ENCODE measurements at places on chromosomes 16 and 17.

DNA sequence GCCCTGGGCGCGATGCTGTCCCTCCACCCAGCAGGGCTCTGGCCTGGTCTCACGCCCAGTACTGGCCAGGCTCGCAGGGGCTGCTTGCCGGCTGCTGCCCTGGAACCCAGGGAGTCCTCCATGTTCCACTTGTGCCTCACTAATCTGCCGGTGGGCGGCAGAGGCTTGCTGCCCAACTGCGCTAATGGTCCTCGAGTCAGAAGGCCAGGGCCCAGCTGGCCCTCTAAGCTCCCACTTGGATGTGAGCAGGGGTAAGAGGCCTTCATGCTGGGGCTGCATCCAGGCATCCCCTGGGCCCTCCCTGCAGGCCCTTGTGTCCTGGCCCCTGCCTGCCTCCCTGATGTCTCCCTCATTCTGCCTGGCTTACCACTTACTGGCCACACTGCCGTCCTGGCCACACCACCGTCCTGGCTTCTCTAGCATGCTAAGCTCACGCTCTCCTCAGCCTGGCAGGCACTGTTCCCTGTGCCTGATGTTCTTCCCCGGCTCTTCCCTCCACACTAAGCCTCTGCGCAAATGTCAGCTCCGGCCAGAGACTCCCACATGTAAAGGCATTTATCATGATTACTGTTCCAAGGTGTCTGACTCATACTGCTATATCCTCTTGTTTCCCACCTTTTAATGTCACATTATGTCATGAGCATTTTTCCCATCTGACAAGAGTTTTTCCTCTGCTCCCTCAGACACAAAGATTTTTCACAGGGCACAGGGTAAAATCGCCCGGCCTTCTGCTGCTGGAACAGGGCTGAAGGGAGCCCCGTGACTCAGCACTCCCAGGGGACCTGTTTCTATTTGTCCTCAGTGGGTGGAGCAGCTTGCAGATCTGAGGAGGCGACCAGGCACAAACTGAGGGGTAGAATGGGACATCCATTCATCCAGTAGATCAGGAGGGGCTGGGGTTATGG is 15.9 kb downstream of the B9D1 start:
- DNase-seq = no peak

DNA sequence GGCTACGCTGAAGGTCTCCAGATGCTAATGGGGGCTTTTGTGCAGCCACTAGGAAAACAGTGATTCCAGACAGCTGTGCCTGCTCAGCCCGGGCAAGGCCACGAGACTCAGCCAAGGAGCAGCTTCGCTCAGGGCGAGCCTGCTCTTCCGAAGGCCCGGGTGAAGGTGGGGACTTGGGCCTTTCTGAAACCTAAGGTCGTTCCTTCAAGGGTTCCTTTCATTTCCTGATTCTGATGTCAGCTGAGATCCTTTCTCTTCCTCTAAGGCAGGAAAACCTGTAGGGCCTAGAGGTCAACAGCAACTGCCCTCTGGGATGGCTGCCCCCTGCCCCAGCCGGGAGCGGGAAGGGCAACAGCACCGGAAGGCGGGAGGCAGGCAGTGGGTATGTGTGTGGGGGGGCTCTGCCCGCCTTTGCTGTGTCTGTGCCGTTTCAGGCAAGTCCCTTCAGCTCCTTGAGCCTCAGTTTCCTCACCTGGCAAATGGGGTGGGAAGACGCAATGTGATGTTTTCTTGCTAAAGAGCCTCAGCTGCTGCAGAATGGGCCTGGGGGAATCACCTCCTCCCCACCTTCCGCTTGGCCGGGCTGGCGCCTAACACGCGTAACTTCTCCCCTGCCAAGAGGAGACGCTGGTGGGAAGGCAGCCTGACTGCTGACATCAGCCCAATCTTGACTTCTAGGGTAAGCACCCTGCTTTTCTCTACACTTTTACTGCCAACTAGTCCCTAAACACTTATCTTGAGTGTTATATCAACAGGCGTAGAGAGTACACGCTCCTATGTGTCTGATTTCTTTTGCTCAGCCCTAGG is 32.8 kb downstream of the IRF8 start:
- DNase-seq = no peak

- no peak for DNase-seq
These were observed 29.5 kb upstream of the RPH3AL start for GRCh38 chr17:381941-382643.

- no peak for DNase-seq
These were observed 3.5 kb upstream of the C17orf107 start for GRCh38 chr17:4895657-4896331.

DNA sequence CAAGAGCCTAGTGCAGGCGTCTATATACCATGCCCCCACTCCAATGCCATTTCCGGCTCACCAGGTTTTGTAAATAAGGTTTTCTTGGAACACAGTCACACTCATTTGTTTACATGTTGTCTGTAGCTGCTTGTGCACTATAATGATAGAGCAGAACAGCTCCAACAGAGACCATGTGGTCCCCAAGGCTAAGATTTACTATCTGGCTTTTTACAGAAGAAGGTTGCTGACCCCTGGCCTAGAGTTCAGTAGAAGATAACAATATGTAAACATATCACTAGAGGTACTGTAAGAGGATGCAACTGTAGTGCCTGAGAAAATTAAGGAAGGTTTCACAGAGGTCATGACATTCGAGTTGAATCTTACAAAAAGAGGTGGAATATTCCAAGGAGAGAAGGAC is 66.3 kb downstream of the CACNG1 start:
- no peak for DNase-seq

- no peak for DNase-seq
These were observed 21.3 kb upstream of the CLEC19A start for GRCh38 chr16:19264123-19264673.

DNA sequence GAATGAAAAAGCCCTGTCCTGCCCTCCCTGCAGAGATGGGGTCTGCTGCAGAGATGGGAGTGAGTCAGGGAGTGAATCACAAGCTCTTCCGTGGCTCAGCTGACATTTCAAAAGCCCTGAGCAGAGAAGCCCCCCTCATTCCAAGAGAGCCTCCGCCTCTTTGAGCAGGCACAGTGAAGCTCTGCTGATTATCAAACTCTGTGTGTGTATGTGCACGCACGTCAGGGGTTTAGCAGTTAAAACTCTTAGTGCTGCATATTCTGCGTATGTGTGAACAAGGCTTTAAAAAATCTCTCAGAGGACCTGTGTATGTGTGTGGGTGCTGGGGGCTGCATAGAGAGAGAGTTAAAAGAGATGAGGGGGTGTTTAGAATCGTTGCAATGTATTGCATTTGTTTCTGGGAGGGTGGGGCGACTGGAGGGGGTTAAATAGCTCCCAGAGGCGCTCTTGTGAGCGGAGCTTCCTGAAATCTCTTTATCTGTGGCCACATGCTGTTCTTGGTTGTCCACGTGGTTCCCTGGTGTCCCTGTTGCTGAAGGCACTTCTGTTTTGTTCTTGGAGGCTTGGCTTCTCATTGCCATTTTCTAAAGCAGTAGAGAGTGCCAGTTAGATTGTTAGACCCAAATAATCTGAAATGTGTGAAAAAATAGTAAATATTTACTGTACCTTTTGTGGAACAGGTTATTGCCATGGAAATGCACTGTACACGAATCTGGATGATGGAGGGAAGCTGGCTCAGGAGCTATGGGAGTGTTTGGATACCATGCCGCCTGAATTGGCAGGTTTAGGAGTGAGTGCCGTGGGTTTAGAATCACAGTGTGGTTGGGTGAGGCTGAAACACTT is 116.6 kb downstream of the PRKCB start:
- DNase-seq = no peak

- no peak for DNase-seq
These were observed 5.9 kb upstream of the CORO6 start for GRCh38 chr17:29628644-29629043.

- no peak for DNase-seq
These were observed 678 bp downstream of the TMEM101 start for GRCh38 chr17:44014133-44014436.

DNA sequence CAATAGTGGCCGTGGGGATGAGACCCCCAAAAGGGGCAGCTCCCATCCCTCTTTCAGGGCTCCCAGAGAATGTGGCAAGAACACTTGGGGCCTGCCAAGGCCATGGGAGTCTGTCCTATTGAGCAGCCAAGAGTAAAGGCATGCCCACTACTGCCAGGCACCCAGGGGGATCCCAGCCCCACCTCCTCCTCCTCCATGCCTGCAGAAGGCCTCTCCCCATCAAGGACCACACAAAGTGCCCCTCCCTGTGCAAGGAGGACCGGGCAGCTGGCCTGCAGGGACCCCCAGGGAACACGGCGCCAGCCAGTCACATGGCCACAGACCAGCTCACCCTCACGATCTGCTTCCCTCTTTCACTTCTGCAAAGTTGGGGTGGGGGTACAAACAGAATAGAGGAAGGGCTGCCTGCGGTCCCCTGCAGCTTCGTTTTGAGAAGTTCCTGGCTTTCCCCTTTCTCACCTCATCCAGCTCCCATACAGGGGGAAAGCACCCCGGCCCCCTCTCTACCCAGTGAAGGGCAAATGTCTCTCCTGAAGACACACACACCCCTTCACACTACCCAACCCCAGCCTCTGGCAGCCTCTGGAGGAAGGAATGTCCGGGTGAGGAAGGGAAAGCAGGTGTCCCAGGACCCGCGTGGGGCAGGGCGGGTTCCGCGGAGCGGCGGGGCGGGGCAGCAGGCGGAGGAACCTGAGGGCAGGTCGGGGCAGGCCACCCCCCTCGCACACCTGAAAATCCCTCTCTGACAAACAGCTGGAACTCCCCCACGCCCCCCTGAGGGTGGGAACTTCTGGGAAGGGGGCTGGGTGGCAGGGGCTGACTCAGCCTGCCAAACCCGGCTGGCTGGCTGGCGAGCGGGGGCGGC is 2.0 kb downstream of the PPP1R9B start:
- DNase-seq = peak; percentile 62

GRCh38 chr17:40224718-40225550 is 5.8 kb downstream of the WIPF2 start:
- no peak for DNase-seq

DNA sequence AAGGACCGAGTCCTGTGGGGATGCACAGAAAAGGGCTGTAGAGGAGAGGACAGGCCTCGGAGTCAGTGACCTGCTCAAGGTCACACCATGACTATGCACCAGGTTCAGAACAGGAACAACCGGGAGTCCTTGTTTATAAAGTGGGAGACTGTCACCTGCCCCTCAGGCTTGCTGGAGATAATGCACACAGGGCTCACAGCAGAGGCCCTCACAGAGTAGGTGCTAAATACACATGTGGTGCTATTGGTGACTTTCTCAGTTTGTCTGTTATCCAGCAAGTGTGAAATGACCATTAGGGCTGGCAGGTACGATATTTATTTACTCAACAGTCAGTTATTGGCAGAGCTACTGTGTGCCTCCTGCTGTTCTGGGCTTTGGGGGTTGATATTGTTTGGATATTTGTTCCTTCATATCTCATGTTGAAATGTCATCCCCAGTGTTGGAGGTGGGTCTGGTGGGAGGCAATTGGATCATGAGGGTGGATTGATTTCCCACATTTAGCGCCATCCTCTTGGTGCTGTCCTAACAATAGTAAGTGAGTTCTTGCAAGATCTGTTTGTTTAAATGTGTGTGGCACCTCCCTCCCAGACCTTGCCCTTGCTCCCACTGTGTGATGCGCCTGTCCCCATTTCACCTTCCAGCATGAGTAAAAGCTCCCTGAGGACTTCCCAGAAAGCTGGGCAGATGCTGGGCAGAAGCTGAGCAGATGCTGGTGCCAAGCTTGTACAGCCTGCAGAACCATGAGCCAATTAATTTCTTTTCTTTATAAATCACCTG is 162.1 kb upstream of the MPHOSPH6 start:
- no peak for DNase-seq

DNA sequence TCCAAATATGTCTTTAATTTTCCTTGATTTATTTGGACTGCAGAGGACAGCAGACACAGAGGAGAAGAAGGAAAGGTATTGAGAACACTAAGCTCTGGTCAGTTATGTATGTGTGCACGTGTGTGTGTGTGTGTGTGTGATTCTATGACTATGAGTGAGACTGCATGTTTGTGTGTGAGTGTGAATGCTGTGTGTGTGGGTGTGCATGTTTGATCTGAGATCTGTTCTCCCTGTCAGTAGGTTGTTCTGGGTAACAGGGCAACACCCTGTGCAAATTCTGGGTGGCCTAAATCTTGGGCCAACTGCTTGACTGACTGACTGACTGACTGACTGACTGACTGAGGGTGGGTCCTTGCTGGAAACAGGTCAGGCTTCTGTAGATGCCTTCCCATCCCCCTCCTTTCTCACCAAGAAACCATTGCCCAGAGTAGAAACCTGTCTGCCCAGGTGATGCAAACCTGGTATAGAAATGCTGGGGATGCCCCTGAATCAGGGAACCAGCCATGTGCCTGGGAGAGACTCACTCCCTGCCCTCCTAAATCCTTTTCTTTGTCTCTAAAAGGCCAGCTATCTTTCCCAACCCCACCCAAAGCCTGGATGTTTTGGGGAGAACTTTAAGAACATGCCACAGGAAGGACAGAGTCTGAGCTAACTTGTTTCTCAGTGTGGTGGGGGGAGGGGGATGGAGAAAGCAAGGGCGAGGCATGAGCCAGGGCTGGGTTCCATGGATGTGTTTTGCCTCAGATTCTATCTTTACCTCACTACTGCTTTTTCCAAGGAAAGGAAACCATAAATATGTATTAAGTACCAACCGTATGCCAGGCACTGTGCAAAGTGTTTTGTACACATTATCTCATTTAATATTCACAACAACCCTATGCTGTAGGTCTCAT is 4.5 kb upstream of the NR1D1 start:
- no peak for DNase-seq

DNA sequence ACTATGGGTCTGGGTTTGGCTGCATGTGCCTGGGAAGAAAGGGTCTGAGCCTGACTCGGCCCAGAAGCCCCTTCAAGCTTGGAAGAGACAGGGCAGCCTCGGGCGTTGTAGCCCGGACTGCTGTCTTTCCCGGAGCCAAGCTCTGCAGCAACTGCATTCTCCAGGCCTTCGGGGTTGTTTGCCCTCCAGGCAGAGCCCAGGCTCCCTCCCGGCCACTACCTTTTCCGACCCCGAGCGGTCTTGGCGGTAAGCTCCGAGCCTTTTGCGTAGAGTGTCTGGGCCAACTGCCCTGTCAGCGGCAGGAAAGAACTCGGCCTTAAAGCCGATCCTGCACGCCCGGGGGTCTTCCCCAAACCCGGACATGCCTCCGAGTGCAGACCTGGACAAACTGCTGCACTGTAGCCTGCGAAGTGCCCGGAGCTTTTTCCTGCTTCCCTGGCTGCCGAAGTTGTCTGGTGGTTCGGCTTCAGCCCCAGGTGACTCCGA is 1.3 kb downstream of the LHX1 start:
- no peak for DNase-seq
